ENCODE measurements at places on chromosomes 4 and X.

- no peak for DNase-seq
Observed at GRCh38 chr4:151725087-151725486, 35.7 kb downstream of the GATB start.

DNA sequence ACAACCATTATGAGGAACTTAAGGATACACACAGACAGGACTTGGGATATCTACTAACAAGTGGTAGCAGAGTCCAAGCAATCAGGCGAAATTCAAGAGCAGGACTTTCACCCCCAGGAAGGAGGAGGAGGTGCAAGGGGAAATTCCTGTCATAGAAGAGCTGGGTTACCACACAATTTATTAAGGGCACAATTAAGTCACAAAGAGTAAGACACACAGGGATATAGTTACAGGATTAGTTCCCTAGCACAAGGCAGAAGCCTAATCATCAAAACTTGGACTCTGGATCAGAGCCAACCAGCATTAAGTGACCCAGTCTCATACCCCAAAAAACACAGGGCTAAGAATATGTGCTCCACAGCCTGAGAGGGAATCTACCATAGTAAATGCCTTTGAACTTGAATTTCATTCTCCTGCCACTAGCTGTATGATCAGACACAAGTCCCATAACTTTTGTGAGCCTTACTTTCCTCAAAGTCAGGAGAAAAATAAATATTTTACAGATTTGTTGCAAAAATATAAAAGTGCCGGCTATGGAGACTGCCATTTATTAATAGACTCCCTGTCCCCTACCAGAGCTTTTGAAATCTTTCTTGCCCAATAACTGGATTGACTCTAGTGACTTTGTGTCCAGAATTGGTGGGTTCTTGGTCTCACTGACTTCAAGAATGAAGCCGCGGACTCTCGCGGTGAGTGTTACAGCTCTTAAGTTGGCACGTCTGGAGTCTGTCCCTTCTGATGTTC is 87.0 kb downstream of the SYNPO2 start:
- DNase-seq: no peak

- peak; percentile 15 for DNase-seq
Observed at GRCh38 chrX:56793521-56794320, 64.7 kb downstream of the NBDY start.

DNA sequence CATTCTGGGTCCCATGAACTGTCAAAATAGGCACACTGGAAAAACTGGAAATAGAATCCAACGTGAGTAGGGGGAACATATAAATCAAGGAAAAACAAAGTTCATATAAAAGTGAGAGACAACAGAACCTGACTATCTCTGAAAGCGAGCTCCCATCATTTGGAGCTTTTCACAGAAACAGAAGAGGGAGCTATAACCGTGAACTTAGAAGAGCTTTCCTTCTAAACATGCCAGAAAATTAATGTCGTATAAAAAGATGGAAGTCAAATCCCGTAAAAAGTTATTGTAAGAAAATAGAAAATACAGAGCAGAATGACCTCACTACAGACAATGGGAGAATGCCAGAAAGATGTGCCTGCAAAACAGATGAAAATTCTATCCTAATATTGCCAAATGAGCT is 23.9 kb upstream of the HSD17B10 start:
- peak; percentile 31 for DNase-seq

- DNase-seq: peak; percentile 98
Observed at GRCh38 chr4:60216752-60217151, 983.4 kb upstream of the ADGRL3 start.

DNA sequence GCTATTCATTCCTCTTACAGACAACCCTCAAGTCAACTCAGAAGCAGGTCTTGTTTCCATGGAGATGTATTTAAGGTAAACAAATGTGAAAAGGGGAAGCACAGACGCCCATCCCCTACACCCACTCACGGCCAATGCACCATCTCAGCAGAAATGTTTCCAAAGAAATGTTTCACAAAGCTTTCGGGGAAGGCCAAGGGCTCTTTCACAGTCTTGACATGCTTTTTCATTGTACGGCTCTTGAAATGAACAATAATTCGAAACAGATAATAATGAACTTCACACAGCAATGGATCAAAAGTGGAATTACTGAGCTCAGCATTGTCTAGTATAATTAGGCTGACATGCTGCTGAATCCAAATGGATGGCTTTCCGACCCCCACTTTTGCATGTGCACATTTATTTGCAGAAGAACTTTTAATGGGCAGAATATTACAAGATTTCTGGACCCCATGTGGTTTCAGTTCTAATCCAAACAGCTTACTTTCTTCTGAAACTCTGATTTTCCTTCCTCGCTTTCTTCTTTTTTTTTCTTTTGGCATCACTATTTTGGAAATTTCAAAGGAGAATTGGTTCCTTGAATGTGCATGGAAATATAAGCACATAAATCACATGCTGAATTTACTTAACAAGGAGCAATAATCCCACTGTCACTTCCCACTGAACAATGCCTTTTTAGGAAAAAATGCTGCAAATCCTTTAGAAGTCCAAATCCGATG is 160.9 kb downstream of the SMIM20 start:
- no peak for DNase-seq

DNA sequence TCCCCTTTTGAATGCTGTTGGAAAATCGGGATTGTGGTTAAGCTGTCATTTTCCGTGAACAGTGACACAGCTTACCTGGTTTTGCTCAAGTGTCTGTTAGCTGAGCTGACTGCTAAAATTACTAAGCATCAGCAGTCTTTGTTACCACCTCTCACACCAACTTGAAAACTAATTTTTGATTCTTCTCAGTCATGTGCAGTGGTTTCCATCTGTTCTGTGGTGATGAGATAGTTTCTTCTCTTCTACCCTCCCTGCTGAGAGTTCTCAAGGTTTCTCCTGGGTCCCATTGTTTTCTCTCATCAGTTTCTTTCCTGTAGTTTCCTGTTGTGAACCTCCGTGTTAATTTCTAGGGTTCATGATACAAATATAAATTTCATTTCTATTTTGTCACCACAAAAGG is 225.6 kb downstream of the ARHGAP10 start:
- DNase-seq: no peak

DNA sequence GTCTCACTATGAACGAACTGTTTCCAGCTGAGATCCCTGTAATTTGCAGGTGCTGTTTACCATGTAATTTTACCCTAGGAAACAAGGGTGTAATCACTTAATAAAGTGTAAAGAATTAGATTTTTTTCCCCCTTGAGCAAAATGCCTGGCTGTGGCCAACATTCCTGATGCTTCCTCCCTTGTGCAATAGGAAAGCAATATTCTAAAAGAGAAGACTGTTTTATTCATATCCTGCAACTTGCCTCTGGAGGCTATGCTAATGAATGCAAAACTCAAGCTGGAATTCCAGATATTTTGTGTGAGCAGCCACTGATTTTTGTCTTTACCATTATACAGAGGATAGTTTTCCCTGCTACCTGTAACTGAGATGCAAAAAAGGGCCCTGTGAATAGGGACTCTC is 98.0 kb downstream of the AWAT2 start:
- no peak for DNase-seq

- DNase-seq: no peak
Observed at GRCh38 chrX:142249721-142250120, 44.6 kb upstream of the MAGEC2 start.

DNA sequence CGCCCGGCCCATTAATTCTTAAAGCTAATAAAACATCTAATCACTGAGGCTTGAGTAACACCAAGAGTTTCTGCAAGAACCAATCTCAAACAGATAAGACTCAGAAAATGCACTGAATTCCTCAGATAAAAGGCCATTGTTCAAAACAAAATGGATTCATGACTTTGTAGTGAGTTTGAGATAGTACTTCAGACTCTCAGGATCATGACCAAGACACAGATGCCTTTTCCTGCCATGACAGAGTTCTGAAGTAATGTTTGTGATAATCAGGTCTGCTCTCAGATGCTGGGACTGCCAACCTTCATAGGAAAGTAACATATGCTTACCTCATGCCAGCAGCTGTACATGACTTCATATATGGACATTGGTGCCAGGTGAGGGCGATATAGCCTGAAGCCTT is 54.6 kb downstream of the NIPAL1 start:
- DNase-seq: no peak

GRCh38 chr4:94974773-94975172 is 217.0 kb downstream of the BMPR1B start:
- DNase-seq: peak; percentile 73

DNA sequence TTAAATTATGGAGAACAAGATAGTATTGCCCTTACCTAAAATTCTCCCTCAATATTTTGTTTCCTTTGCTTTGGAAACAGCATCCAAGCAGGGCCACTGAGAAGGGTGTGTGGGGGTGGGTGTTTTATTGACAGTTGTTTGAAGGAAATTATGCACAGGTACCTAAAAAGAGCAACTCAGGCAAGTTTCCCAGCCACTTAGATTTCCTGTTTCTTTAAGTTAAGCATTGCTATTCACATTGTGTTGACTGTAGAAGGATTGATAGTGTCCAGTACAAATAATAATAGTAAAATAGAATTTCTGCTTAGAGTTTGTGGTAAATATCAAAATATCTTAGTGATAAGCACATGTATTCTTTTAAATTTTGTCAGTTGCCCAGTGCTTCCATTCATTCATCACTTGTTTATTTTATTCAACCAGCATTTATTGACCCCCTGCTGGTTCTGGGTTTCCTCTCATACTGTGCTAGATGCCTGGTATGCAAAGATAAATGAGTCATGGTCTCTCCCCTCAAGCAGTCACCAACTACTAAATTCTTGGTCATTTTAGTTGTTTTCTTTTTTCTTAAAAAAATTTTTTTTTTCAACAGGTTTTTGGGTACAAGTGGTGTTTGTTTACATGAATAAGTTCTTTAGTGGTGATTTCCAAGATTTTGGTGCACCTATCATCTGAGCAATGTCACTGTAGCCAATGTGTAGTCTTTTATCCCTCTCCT is 50.0 kb downstream of the GALNT7 start:
- peak; percentile 91 for DNase-seq

DNA sequence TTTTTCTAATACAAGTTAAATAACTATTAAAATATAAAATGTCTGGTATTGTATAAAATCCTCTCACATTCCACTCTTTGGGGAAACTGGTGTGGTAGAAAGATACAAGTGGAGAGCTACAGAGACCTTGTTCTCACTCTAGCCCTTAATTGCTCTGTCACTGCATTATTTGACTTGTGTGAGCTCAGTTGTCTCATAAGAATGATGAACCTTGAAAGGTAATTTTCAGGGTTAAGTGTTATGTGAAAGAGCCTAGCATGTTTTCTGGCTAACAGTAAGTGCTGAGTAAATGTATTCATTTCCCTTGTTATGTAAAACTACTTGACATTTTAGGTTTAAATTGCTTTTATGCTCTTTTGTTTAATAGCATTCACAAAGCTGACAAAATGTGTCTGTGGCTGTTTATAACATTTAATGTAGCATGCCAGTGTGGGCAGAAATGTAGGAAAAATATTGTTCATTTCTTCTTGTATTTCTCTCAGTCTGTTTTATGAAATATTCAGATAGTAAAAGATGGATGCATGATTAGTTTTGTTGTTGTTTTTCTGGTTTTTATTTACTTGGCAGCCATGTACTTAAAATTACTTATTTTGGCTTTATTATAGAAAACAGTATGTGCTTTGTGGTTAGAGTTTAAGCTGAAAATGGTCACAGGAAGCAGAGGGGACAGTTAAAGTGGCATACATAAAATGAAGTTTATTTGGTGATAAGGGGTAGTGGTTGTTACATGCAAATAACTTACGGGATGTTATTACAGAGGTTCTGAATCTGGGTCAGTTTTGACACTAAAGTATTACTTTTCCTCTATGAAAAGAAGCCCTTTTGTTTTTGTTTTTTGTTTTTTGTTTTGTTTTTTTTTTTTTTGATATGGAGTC is 29.2 kb downstream of the SLAIN2 start:
- DNase-seq: no peak

DNA sequence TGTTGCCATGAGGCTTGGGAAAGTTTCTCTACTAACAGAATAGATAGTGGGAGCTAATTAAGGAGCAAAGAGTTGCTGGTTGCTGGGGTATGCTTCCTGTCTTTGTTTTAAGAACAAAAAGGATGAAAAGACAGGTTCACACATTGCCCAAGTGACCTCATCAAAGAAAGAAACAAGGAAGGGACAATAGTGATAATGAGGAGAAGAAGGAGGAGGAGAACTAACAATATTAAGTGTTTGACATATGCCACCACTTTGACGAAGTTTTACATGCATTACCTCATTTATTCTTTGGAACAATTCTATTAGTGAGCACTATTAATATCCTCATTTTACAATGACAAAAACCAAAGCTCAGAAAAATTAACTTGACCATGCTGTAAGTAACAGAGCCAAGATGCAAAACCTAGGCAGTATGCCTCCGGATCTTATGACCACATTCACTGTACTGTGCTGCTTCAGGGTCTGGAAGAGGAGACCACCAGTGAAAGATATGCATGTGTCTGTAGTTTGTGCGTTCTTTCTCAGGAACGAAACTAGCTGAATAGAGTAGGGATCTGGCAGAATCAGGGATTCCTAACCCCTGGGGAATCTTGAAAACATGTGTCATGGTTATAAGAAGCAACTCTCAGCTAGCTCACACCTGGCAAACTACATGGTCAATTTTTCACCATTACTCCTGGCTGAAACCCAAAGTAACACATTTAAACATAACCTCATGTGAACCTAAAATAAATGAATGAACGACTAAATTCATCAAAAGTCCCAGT is 83.8 kb downstream of the MOSPD2 start:
- DNase-seq: no peak

- peak; percentile 52 for DNase-seq
Observed at GRCh38 chr4:110216129-110216528, 17.7 kb upstream of the ELOVL6 start.

DNA sequence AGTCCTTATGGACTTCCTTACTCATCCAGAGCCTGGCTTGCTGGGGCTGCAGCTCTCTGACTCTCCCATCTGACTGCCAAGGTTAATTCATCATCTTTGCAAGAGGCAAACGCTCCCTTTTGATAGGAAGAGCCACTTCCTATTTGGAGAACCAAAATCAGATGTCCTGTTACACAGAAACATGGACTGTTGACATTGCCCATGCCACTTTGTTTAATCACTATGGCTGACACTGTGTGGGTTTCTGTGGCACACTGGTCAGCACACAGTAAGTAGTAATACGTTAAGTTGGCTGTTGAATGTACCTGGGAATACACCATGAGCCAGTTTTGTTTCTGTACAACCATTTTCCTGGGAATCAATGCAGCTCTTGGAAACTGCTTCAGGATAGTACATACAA is 45.1 kb upstream of the TMEM33 start:
- no peak for DNase-seq

GRCh38 chr4:41638866-41639265 is 100.9 kb downstream of the LIMCH1 start:
- no peak for DNase-seq

DNA sequence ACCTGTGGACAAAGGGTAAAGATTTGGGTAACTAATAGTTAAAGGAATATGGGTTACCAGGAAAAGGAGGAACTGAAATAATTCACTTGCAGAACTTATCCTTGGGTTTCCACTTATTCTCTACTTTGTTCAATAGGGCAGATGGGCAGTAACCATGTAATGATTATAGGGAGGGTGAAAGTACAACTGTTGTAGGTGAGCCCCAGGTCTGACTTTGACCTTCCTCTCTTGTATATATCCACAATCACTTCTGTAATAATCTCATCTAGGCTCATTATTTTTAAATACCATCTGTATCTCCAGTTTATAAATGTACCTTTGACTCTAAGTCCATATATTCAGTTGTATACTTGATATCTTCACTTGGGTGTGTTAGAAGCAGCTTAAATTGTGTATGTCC is 32.1 kb downstream of the CXXC4 start:
- no peak for DNase-seq

GRCh38 chr4:42350611-42351182 is 46.6 kb upstream of the SHISA3 start:
- DNase-seq: no peak
